ENCODE measurements at places on chromosomes 5 and 9.

DNA sequence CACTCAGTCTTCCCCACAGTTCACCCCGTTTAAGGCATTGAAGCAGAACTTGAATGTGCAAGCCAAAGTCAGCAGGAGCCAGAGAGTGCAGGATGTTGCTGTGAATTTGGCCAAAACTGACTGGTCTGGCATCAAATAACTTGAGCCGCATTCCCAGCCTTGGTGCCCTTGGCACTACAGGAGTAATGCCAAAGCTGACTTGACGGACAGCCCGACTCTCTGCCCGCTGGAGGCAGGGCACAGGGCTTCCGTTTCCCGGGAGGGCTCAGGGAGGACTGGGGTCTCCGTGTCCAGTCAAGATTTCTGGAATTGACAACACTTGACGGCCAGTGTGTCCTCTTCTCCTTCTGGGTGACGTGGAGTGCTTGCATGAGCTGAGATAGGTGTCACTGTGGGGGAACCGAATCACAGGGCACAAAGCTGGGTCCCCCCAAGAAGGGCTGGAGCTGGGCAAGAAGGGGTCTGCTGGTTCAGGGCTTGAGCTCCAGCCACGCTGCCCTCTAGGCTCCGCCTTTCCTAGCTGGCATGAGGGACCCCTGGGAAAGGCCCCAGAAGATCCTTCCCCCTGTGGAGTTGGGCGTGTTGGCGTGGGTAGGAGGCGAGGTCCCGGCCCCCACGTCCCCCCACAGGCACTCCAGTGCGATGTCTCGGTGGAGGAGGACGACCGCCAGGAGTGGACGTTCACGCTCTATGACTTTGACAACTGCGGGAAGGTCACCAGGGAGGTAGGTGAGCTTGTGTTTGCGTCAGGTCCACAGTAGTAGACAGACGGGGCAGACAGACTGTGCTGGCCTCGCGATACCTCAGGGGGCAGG is 25.2 kb downstream of the NKD2 start:
- DNase-seq, result no peak

- no peak for DNase-seq
These were observed 275.0 kb downstream of the DRD1 start for GRCh38 chr5:175168882-175169507.

- DNase-seq, result no peak
These were observed 38.9 kb downstream of the CDH6 start for GRCh38 chr5:31232273-31232888.

DNA sequence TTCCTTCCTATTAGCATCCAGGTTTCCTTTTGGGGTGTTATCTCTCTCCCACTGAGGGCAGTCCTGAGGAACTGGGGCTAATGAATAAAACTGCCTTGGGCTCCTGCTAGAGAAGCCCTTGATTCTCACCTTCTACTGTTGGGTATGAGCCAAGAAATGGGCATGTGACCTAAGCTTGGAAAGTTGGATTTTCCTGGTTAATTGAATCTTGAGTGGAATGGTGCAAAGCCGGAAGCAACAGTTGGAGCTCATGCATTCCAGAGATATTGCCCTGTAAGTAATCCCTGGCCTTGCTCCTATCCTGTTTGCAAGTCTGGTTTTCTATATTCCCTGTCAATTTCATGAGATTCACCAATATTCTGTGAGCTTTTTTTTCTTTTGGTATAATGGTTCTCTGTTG is 158.5 kb upstream of the ELL2 start:
- no peak for DNase-seq

GRCh38 chr5:105752801-105753200 is 1917.9 kb downstream of the EFNA5 start:
- DNase-seq, result no peak

DNA sequence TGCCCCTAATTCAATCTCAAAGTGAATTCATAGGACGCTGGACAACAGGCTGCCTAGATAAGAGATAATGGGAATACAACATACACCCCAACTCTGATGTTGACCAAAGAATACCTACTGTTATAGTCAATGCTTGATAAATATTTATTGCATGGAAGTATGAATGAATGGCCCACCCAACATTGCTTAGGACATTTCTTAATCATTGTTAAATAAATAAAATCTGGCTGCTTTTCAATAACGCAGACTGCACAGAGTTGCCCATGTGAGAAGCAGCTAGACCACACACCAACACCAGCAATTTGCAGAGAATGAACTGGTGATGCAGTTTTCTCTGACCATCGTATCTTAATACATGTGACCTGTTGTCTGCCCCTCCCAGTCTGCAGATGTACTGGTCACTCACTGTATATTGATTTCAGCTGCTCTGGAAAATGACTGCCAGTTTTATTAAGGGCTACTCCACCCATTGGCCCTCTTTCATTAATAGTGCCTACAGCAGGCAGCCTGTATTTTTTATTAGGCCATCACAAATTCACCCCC is 236.2 kb upstream of the WWC1 start:
- no peak for DNase-seq

GRCh38 chr5:67178085-67178484 is 18.5 kb downstream of the CD180 start:
- no peak for DNase-seq

GRCh38 chr9:37423508-37423907 is 1.0 kb downstream of the GRHPR start:
- DNase-seq, result no peak

- DNase-seq, result no peak
These were observed 138.8 kb downstream of the DROSHA start for GRCh38 chr5:31393126-31393525.

- DNase-seq, result no peak
These were observed 150.8 kb upstream of the PPP1R26 start for GRCh38 chr9:135328485-135329417.

DNA sequence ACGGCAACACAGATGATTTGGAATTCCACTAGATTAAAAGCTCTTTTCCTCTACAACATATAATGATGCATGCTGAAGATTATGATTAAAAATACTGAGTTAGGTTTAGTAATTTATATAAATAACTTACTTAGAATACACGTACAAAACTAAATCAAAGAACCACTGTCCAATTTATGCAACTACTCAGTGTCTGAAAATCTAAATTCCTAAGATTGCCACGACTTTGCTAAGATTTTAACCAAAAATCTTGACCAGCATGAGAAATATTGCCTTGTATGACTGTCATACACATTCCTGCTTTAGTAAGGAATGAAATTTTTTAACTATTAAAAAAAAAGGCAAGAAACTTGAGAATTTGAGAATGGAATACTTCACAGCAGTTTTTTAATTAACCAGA is 292.4 kb downstream of the ZNF608 start:
- no peak for DNase-seq

GRCh38 chr5:157855404-157855994 is 3.4 kb downstream of the CLINT1 start:
- no peak for DNase-seq
